Right renal pelvis (tissue), 4 donors: ENCODE measurements at places on chromosomes 7 and 10. TPM values are rescaled to one million over a fixed set of nuclear protein-coding genes. Genes with fewer than 3 reads are reported as not detected.
A peak's percentile ranks its signal among the peaks of the same experiment; 100 is the strongest.

- DNase-seq = no peak
Observed at GRCh38 chr7:106357675-106358074, 72.9 kb upstream of the NAMPT start.

GRCh38 chr10:93701866-93702209 is 554 bp downstream of the FRA10AC1 start:
- DNase-seq = no peak

DNA sequence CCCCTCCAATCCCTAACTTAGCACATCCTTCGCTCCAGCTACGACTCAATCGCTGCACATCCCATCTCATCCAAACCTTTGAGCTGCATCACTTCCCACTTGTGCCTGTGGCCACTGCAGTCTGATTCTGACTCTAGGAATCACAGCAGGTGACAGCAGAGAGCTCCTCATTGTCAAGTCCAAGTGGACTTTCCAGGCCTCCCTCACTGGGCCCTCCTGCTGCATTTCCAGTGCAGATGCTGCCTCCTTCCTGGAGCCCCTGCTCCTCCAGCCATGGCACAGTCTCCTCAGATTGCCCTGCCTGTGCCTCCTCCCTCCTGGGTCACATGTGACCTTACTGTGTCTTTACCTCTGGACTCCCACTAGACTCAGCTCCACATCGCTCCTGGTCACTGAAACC is 157.3 kb downstream of the USP6NL start:
- DNase-seq = no peak

GRCh38 chr7:20554072-20554471 is 61.4 kb upstream of the ABCB5 start:
- no peak for DNase-seq

DNA sequence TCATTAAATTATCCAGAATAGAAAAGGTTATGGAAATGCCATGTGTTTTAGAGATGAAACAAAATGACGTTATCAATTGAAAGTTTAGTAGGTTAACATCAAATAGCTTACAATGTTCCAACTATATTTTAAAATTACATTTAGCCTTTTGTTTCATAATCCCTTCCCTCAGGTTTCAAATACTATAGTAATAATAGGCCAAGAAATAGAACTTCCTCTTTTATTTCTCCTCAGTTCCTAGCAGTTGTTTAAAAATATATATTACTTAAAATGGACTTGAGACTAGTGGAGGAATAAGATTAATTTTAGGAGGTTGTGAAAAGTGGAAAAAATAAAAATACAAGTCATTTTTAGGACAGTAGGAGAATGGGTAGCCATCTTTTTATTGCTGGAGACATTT is 16.4 kb upstream of the PDSS1 start:
- no peak for DNase-seq

DNA sequence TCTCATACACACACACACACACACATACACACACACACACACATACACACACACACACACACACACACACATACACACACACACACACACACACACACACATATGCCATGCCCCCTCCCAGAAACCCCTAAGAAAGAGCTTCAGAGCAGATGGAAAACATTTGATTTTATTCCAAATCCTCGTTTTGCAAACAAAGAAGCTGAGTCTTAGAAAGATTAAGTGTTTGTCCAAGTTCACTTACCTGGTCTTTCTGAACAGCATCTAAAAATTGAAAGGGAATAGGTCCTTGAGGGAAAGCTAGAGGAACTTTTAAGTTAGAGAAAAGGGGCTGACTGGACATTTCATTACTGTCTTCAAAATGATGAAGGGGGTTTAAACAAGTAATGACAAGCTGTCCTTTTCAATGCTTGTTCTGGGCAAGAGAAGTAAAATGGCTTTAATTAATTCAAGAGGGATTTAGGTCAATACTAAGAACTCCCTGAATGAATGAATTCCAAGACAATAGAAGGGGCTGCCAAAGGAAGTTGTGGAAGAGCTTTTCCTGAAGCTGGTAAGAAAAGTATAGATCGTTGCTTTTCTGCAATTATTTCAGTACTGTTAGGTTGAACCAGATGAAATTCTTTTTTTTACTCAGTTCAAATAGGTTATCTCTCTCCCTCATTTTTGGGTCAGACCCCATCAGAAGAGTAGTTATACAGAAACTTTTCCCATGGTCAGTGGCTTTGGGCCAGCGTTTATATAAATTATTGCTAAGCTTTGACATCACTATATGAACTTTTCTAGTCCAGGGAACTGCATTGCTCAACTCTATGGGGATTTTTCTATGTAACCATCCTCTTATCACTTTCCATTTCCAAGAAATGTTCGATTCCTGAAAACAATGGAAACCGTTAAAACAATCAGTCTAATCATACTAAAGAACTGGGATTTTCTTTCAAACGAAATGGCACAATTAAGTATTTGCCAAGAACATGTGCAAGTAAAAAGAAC is 261.4 kb downstream of the MTERF1 start:
- DNase-seq = no peak

The ANKRD2 gene
- 0.39 TPM for polyA plus RNA-seq

GRCh38 chr10:115941361-115941771 is 331.6 kb downstream of the GFRA1 start:
- peak; percentile 23 for DNase-seq

The COX15 gene
- 46.9 TPM for polyA plus RNA-seq

The CABCOCO1 gene
- polyA plus RNA-seq = 2.2 TPM

The SUFU gene
- 31.2 TPM for polyA plus RNA-seq

- DNase-seq = no peak
Observed at GRCh38 chr7:104296266-104296665, 32.1 kb upstream of the LHFPL3 start.

The DIP2C gene
- polyA plus RNA-seq = 19.6 TPM

DNA sequence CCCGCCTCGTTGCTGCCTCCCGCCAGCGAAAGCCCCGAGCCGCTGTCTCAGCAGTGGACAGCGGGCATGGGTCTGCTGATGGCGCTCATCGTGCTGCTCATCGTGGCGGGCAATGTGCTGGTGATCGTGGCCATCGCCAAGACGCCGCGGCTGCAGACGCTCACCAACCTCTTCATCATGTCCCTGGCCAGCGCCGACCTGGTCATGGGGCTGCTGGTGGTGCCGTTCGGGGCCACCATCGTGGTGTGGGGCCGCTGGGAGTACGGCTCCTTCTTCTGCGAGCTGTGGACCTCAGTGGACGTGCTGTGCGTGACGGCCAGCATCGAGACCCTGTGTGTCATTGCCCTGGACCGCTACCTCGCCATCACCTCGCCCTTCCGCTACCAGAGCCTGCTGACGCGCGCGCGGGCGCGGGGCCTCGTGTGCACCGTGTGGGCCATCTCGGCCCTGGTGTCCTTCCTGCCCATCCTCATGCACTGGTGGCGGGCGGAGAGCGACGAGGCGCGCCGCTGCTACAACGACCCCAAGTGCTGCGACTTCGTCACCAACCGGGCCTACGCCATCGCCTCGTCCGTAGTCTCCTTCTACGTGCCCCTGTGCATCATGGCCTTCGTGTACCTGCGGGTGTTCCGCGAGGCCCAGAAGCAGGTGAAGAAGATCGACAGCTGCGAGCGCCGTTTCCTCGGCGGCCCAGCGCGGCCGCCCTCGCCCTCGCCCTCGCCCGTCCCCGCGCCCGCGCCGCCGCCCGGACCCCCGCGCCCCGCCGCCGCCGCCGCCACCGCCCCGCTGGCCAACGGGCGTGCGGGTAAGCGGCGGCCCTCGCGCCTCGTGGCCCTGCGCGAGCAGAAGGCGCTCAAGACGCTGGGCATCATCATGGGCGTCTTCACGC is 825 bp downstream of the ADRB1 start:
- DNase-seq = no peak

GRCh38 chr7:86190351-86190750 is 453.4 kb upstream of the GRM3 start:
- DNase-seq = no peak

The CRYGN gene
- 1.8 TPM for polyA plus RNA-seq

DNA sequence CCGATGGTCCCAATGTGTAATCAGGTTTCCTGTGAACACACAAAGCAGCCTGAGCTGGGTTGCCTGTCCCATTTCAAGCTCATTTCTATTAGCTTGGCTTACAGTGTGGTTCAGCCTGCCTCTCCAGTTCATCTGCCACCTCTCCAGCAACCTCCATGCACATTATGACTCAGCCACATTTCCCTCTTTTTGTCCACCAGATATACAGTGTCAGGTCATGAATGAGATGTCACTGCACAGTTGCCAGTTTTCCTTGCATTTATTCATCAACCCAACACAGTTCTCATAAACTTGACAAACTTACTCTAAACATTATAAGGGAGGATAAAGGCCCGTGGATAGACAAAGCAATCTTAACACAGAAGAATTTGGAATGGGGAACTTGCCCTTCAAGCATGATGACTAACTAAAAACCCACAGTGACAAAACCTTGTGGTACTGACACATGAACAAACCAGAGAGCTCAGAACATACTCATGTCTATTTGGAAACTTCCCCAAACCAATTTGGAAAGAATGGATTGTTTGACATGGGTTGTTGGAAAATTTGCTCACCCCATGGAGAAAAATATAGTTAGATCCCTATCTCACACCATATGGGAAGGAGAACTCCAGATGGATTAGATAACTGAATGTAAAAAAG is 2.5 kb upstream of the CFAP58 start:
- DNase-seq = no peak

GRCh38 chr10:22034333-22034732 is 30.8 kb upstream of the DNAJC1 start:
- no peak for DNase-seq

GRCh38 chr7:50088463-50089129 is 4.5 kb downstream of the ZPBP start:
- DNase-seq = no peak

DNA sequence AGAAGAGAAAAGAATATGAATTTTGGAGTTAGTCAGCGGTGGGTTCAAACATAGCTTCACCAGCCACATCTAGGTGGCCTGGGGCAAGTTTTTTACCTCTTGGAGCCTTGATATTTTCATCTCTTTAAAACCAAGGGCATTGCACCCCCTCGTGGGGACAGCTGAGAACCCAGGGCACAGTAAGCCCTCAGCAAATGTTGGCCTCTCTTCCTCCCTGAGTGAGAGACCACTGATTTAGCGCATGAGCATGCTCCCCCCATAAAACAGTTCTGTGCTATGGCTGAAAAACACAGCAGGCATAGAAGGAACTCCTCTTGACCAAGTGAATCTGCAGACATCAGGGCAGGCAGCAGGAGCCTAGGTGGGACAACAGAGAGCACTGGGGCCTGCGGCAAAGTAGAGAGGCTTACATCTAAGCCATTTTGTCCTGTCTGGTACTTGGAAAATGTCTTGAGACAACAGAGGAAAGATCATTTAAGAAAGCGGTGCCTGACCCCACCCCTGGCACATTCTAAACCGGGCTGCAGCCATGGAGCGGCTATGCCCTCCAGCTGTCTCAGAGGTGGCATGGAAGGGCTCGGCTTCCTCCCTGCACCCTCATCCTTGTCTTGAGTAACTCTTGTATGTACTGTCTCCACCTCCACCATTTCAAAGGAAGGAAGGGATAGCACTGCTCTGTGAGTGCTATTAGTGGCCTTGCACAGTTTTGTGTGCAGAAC is 94.7 kb downstream of the ARHGAP22 start:
- no peak for DNase-seq

The TMEM176B gene
- polyA plus RNA-seq = 105 TPM

DNA sequence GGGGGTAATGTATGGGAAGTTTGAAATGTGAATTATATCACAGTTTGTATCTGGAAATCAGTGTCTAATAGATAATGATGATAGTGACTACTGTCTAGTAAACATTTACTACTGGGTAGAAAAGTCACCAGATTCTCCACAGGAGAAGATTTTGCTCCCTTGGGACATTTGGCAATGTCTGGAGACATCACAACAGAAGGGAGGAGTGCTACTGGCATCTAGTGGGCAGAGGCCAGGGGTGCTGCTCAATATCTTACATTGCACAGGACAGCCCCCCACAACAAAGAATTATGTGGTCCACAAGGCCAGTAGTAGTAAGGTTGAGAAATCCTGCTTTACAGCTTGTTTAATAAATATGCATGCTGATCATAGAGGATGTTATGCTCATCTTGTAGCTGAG is 92.3 kb upstream of the PRPS1L1 start:
- no peak for DNase-seq

The CD36 gene
- 32.0 TPM for polyA plus RNA-seq

GRCh38 chr7:294440-295154 is 4.6 kb downstream of the FOXL3 start:
- no peak for DNase-seq

The GLI3 gene
- 15.0 TPM for polyA plus RNA-seq

DNA sequence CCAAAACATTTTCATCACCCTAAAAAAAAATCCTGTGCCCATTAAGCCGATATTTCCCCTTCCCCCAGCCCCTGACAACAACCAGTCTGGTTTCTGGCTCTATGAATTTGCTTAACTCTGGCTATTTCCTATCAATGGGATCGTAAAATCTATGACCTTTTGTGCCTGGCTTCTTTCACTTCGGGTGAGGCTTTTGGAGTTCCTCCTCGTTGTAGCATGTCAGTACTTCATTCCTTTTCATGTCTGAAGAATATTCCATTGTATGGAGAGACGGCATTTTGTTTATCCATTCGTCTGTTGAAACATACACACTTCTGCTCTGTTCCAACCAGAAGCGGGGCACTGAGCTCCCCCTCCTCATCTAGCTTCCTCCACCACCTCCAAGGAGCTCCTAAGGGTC is 29.5 kb downstream of the TACC2 start:
- DNase-seq = no peak

GRCh38 chr7:101865031-101865430 is 47.6 kb downstream of the CUX1 start:
- DNase-seq = no peak

GRCh38 chr7:128206017-128206746 is 34.9 kb upstream of the LEP start:
- DNase-seq = no peak

DNA sequence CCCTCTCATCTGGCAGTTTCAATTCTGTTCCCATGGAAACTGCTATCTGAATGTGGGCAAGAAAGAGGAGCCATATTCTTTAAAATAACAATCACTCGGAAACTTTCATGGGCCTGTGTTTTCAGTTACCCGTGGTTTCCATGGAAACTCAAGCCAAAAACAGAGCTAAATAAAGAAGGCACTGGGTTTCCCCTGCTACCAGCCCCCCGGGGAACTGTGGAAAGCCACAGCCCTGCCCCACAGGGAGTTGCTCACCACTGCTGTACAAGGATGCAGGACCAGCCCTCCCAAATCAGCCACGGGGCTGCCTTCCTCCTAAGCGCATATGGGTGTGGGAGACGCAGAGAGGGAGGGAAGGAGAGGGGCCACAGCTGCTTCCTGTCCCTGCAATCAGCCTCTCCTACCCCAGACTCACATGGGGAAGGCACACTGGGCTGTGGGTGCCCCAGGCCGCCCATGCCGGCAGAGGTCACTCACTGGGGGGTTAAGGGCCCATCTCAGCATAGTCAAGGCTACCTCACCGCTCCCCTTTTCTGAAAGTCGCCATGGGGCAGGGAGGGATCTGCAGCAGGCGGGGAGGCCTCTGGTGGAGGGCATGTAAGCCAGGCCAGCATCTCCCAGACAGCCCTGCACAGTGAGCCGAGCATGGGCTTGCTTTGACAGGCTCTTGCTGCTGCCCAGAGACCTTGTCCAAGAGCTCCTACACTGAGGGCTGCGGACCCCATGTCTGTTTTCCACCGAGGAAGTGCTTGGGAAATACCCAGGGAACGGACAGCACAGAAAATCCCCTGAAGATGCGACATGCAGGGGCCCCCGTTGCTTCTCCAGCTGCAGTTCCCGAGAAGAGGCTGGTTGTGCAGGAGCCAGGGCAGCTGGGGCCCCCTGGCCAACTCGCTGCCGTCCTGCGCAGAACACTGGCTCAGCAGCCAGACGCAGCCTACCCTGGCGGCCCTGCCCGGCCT is 157.3 kb upstream of the PPP2R2D start:
- DNase-seq = no peak

- no peak for DNase-seq
Observed at GRCh38 chr7:27134392-27134791, 3.8 kb upstream of the HOXA4 start.
